ENCODE measurements at places on chromosomes 6 and 20. TPM values are rescaled to one million over a fixed set of nuclear protein-coding genes. Genes with fewer than 3 reads are reported as not detected.

The PPP1R3D gene
- 0.78 TPM for total RNA-seq

The CCDC170 gene
- 0.45 TPM for total RNA-seq

The FUT9 gene
- not detected for total RNA-seq

The MYLK2 gene
- total RNA-seq, result not detected

The PPDPF gene
- total RNA-seq, result 88.0 TPM

The APOM gene
- 97.1 TPM for total RNA-seq

The OOEP gene
- 0.18 TPM for total RNA-seq

The COL11A2 gene
- 0.55 TPM for total RNA-seq

The SLC25A27 gene
- total RNA-seq, result 15.1 TPM

The SUMO4 gene
- 1.1 TPM for total RNA-seq

The RXRB gene
- 23.3 TPM for total RNA-seq

The C20orf141 gene
- total RNA-seq, result not detected

The SLC35D3 gene
- total RNA-seq, result not detected

The MDC1 gene
- total RNA-seq, result 13.7 TPM

DNA sequence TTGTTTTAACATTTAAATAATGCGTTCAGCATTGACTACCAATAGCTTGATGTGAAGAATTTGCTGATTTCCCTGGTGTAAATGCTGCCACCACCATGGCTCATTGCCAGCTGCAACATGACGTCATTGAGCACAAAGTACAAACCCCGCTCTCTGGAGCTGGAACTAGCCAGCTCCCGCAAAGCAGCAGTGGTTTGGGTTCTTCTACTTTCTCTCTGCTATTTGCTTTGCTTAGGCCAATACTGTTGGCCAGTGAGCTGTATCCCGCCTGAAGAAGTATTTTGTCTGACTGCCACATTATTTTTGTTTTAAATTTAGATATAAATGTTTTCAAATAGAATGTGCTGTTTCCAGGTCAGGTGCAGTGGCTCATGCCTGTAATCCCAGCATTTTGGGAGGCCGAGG, 47.4 kb upstream of the KIF13A start:
- DNase-seq, result peak; percentile 79

- DNase-seq, result no peak
Observed at GRCh38 chr6:53568776-53569616, 24.1 kb upstream of the GCLC start.

DNA sequence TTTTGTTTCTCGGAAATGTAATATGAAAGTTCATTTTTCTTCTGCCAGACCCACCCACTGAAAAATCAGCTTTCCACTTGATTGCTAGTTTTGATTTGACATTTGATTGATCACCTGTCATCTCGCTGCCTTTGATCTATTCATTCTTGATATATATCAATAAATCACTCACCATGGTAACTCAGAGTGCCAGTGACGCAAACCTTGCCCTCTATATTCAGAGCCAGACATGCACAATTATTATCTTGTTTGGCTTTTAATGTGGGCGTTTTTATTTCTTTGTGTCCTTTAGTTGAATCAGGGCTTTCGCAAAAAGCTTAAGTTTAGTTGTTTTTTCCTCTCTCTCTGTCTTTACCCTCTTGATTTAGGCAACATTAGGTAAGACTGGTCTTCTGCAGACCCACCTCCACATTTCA, 2.0 kb downstream of the TSHZ2 start:
- no peak for DNase-seq

DNA sequence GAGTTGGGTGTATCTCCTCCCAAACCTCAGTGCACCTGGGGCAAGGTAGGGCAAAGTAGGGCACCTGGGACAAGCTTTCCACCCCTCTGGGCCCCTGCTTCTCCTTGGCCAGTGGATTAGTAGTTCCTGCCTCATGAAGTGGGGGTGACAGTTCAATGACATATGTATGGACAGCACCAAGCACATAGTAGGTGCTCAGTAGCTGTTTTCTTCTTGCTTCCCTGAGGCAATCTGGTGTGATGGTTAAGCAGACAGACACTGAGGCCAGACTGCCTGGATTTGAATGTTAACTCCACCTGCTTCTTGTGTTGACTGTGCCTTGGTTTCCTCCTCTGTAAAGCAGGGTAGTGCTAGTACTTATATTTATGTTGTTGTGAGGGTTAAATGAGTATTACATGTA, 25.8 kb downstream of the EPB41L1 start:
- no peak for DNase-seq

GRCh38 chr20:36541227-36541767, at the start of gene MYL9:
MYL9 (plus strand) TSS chr20:36541519; CDS start chr20:36544885, 3,366 bp downstream.
- peak; percentile 73 for DNase-seq

- no peak for DNase-seq
Observed at GRCh38 chr6:159985296-159985945, 16.5 kb downstream of the IGF2R start.

- no peak for DNase-seq
Observed at GRCh38 chr6:132461958-132462357, 51.0 kb downstream of the STX7 start.

- DNase-seq, result no peak
Observed at GRCh38 chr6:126914172-126914571, 204.3 kb upstream of the RSPO3 start.

GRCh38 chr6:110284855-110285254, 73.3 kb downstream of the METTL24 start:
- DNase-seq, result no peak

DNA sequence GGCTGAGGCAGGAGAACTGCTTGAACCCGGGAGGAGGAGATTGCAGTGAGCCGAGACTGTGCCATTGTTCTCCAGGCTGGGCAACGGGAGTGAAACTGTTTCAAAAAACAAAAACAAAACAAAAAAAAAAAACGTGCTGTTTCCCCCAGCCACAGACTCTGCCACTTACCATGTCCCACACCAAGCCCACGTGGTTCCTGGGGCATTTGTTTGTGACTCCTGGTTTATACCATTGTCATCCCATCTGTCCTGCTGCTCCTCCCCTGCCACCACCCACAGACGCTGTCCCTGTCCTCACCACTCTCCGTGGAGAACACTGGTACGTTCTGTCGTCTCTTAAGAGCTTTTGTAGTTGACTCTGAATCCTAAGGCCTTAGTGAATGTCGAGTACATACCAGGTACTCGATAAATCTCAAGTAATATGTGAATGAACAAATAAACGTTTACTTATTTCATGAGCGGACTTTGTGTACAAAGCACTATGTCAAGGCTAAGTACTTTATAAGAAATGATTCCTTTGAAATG, 48.0 kb upstream of the KIF13A start:
- DNase-seq, result no peak

DNA sequence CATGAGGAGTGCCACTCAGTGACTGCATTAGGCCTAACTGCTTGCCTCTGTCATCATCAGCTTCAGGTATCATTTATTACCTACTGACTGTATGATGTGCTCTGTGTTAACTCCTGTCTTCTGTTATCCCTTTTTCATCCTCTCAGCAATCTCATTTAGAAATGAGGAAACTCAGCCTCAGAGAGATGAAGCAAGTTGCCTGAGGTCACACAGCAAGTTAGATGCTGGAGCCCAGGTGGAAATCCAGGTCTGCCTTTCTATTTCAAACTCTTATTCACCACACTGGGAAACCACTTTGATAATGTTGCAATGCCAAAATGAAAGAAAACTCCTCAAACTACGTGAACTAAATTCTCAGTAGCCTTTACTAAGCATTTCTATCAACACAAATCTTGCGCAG, 1.3 kb downstream of the FERMT1 start:
- DNase-seq, result no peak

DNA sequence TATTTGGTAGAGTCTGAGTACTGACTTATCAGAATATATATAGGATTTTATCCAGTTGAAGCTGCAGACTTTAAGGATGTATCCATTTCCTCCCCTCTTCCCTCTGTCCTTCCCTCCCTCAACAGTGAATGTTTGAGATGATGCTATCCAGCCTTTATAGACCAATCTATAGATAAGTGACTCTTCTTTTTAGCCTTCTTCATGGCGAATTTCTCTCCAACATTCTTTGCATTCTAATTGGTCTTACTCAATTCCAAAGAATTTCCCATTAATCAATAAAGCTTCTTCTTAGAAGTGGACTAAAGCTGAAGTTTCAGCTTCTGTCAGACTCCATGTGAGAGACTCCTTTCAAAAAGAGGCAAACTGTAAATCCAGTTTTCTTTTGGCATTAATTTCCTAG, 99.3 kb downstream of the AIG1 start:
- no peak for DNase-seq

DNA sequence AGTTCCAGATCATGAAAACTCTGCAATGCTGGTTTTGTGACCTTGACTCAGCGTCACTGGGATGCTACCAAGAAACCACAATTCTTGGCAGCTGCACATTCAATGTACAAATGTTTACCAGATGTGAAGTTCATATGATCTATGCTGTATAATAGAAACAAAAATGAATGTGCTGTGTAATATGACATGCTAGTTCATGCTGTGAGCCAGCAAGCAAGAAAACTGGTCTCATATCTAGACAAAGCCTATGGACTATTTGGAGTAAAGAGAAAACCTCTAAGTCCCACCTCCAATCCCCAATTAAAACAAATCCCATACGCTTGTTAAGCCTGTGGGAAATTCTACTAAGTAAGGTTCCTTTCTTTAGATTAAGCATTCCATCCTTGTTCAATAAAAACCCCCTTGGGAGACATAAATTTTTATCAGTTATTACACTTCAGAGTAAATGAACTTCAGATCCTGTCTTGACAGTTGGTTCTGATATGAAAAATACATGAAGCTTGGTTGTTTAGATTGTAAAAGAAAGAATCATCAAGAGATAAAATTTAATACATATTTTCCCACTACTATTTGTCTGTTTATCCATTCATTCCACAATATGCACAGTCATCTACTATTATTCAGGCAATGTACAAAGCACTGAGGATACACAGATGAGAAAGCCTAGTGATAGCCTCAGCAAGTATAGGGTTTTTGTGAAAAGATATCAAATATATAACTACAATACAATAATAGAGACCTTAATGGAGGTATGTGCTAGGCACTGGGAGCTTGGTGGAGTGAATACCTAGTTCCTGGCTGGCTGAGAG, 20.1 kb downstream of the COL21A1 start:
- DNase-seq, result no peak

DNA sequence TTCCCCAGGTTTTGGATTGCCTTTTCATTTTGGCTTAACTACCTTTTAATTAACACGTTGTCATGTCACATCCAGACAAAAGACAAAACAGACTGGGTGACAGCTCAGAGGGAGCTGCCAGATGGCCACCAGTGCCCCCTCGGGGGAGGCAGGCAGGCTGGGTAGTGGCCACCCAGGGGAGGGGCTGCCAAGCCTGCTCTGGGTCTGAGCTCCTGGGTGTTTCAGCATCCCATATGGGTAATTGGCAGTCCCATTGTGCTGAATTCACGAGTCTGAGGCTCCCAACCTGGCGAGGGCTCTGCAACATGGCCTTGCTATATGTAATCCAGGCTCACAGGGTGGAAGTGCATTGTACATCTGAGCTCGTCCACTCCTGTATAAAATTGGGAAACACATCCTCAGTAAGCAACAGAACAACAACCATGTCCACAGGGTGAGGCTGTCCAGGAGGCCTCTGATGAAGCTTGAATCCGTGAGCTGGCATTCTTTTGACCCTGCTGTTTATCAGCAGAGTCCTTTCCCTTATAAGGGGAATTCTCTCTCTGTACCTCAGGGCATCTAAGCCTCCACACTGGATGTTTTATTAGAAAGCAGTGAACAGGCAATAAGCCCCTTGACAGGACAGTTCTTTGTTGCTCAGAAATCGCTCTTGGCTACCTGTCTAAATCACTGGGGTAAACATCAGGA, 111.7 kb upstream of the SLC22A23 start:
- DNase-seq, result no peak

DNA sequence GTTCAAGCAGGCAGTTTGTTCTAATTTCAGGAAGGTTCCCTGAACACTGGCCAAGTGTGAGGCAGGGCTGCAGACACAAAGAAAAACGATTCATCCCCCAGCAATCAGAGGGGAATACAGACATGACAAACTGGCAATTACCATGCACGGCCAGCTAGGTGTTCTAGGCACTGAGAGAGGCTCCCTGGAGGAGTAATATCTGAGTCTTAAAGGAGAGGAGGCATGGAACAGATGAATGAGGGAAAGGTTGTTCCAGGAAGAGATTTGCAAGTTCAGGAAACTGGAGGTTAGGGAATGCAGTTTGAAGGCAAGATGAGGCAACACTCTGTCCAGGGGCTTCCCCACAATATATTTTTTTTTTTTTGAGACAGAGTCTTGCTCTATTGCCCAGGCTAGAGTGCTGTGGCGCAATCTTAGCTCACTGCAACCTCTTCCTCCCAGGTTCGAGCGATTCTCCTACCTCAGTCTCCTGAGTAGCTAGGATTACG, 11.1 kb downstream of the RRAGD start:
- DNase-seq, result no peak

- DNase-seq, result no peak
Observed at GRCh38 chr20:64053841-64054661, 4.6 kb upstream of the SOX18 start.

GRCh38 chr6:160055378-160055777, 66.2 kb upstream of the SLC22A1 start:
- no peak for DNase-seq

- no peak for DNase-seq
Observed at GRCh38 chr20:55271371-55271770, 733.9 kb downstream of the CBLN4 start.

DNA sequence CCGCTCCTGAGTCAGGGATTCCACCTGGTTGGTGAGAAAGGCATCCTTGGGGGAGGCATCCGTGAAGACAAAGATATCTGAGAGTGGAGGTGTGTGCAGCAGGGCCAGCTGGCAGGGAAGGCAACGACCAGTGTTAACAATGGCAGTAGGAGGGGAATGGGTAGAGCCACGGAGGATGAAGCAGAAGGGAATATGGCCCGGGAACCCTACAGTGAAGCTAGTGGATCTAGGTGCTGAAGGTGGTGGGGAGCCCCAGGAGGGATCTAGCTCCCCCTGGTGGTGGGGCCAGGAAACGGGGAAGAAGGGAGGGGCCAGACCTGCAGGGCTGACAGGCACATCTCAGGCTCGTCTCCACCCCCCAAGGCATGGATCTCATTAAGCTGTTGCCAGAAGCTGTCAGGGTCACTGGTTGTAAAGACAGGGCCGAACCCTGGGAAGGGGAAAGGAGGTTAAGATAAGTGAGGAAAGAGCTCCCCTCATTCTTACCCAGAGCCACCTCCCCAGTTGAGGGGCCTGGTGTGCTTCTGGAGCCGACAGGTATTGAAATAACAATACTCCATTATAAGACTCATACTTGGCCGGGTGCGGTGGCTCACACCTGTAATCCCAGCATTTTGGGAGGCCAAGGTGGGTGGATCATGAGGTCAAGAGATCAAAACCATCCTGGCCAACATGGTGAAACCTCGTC, 7.3 kb downstream of the VWA7 start:
- peak; percentile 87 for DNase-seq

DNA sequence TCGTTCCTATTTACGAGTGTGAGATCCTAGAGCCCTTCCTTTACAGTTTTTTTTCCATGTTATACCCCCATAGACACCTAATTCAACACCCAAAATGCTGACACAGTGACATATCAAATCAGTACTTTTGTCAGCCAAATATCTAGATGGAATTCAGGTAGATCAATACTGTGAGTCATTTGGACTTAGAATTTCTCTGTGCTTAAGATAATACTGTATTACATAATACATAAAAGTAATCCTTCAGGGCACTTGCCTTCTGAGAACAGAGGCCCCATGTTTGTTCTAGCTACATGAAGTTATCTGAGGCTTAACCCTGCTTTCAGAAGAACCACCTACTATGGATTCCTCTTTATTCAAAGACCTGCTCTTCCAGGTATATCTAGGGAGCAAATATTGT, 623.1 kb downstream of the PHF3 start:
- DNase-seq, result no peak
